ENCODE measurements at places on chromosomes 13 and 19.

- no peak for DNase-seq
Observed at GRCh38 chr13:24252136-24252535, 57.2 kb upstream of the C1QTNF9 start.

GRCh38 chr13:113498905-113499304, 8.4 kb upstream of the DCUN1D2 start:
- DNase-seq: no peak

GRCh38 chr19:17797424-17798201, 2.7 kb downstream of the B3GNT3 start:
- no peak for DNase-seq

GRCh38 chr19:11722414-11722813, 16.3 kb downstream of the ZNF823 start:
- no peak for DNase-seq

DNA sequence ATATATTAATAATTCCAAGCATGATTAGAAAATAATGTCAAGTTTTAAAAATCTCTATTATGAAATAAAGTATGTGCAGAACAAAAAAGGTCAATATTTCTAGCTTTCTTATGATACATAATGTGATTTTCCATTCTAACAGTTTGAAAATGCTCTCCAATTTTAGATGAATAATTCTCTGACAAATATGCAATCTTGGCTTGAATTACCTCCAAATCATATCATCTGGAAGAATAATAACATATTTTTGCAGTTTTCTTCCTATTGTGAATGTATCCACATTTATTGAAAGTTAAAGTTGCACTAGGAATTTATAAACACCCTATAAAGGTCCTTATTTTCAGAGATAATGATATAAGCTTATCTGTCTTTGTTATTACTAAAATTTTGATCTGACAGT, 548.5 kb upstream of the SLC10A2 start:
- no peak for DNase-seq

GRCh38 chr13:103174966-103175365, 108.7 kb upstream of the SLC10A2 start:
- no peak for DNase-seq

DNA sequence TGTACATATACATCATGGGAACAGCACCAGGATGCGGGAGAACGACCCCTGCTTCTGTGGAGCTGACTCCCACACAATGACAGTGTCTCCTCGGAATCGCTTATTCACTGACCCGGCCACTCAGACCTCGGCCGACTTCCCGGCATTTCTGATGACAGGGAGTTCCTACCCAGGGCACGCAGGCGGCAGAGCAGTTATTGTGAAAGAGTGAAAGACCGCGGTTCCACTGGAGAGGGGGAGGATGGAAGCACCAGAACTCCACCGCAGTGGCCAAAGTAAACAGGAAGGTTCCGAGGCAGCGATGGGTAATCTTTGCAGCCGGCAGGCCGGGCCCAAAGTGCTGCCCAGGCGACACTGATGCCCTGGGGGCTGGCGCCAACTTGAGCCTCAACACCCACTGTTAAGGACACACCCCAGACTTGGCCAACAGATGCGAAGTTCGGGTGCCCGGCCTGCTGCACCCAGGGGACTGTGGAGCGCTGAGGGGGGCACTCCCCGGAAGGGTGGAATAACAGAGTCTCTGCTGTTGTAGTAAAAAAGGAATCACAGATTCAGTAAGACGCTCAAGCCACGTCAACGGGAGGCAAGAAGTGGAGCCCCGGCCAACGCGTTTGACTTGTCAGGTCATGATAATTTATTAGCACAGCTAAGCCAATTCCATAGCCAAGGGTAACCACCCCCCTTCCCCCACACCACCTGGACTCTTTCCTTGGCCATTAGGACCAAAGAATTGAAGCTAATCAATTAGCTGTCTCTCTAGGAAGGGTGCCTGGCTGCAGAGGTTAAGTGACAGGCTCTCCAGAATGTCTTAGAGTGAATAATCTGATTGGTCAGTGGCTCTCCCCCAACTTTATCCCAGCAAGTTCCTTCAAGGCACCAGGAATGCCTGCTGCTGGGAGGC, 5.8 kb downstream of the MLLT1 start:
- peak; percentile 56 for DNase-seq
